ENCODE measurements at places on chromosomes 2 and 18.

GRCh38 chr2:30613001-30613400 lies 166.0 kb downstream of the LCLAT1 start:
- no peak for DNase-seq

- no peak for DNase-seq
Observed at GRCh38 chr2:191800874-191801273, 46.0 kb downstream of the CAVIN2 start.

GRCh38 chr2:40450796-40451430 lies 977 bp downstream of the SLC8A1 start:
- no peak for DNase-seq

GRCh38 chr18:36299015-36299414 lies 1.5 kb downstream of the FHOD3 start:
- DNase-seq, result no peak

DNA sequence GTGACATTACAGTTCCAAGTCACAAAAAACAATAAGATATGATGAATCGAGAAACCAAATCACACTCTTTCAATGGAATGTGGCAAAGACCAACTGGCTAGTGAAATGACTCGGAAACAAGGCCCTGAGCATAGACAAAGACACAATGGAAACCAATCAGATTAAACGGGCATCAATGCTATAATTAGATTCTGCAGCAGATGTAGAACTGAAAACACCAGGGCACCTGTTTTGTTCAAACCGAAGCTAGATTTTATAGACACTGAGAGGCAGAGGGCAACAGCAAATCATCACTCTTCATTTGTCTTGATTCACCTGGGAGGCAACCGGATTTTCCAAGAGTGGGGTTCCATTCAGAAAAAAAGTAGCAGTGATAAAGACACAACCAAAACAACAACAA lies 92.8 kb upstream of the BARD1 start:
- DNase-seq, result no peak

- DNase-seq, result no peak
Observed at GRCh38 chr2:33246432-33246831, 230.0 kb upstream of the RASGRP3 start.

- DNase-seq, result no peak
Observed at GRCh38 chr2:231084565-231084964, 27.9 kb downstream of the PSMD1 start.

DNA sequence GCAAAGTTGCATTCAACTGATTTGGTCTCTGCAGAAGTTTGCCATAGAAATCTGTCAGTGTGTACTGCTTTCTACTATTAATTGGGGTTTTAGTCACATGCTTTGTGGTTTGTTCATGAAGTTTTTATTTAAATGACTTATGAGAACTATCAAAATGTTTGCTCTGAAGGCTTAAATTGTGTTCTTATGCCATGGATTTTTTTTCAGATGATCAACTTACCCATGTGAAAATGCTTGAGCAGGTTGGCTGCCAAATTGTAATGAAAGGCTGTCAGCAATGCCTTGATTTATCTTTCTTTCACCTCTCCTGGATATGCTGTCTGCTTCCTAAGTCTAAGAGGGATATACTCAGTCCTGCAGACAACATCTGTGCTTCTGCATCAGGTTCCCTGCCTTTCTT lies 50.7 kb downstream of the FMNL2 start:
- DNase-seq, result no peak

GRCh38 chr2:200021449-200022114 lies 66.2 kb downstream of the MAIP1 start:
- DNase-seq, result no peak

- DNase-seq, result no peak
Observed at GRCh38 chr2:55761024-55761423, 67.4 kb upstream of the PNPT1 start.

All from stimulated activated CD8-positive, alpha-beta memory T cell treated with anti-CD3 and anti-CD28 coated beads, Interleukin-4, amount 100 ng/mL, for 4 hours (primary cell).